ENCODE measurements at places on chromosomes 5 and 9.

- no peak for DNase-seq
These were observed 3.2 kb upstream of the ANKHD1 start for GRCh38 chr5:140398379-140398811.

GRCh38 chr5:149636191-149636860, 55.0 kb downstream of the ARHGEF37 start:
- DNase-seq: no peak

GRCh38 chr9:7125231-7125630, 367.5 kb downstream of the KDM4C start:
- DNase-seq: no peak

- peak; percentile 58 for DNase-seq
These were observed 1.3 kb upstream of the ABCA2 start for GRCh38 chr9:137029058-137029936.

DNA sequence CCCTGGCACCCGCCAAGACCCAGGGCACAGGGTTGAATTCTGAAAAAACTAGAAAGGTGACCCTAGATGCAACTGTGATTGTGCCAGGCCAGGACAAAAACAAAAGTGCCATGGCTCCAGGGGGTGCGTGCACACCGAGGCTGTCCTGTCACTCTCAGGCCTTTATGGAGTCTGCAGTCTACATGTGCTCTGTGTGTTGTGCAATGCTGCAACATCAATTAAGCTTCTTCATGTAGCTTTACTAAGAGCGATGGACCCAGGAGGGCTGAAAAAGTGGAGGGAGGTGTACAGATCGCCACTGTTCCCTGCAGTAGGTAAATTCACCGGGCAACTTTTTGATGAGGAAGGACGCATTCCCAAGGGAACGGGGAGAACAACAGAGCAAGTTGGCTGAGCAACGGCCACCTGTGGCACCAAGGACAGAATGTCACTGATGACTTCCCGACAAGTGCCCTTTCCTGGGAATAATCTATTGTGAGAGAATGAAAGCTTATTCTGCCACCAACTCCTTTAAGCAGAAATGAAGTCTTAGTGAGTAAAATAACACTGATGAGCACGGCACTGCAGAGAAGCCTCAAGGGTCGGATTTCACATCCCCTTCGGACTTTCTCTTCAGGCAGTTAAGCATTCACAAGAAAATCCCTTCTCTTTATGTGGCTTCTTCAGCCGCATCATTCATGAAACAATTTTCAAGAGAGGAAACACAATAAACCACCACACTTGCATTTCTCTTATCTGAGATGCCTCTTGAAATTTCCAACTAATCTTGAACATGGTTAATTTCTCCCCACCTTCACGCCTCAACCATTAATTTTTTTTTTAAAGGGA, 149.6 kb downstream of the DROSHA start:
- DNase-seq: no peak

DNA sequence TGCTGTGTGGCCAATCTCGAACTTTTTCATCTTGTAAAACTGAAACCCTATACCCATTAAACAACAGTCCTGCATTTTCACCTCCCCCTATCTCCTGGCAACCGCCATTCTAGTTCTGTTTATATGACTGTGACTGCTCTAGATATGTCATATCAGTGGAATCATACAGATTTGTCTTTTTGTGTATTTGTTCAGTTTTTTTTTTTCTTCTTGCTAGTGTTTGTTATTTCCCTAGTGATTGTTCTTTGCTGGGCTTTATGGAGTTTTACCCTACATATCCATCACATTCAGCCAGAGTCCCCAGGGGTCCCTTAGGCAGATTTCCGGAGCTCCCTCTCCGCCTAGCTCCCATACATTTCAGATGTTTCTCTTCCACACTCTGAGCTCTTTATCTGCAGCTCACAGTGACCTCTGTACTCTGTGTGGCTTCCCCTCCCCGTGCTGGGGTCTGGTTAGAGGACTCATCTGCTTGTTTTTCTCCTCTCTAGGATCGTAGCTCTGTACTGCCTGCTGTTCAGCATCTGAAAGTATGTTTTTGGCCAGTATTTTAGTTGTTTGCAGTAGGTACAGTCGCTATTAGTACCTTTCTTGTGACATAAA, 25.1 kb upstream of the CARTPT start:
- DNase-seq: no peak

- no peak for DNase-seq
These were observed 136.5 kb upstream of the PITX1 start for GRCh38 chr5:135170500-135170899.

- no peak for DNase-seq
These were observed 14.6 kb downstream of the IL33 start for GRCh38 chr9:6230037-6230780.

- DNase-seq: no peak
These were observed 1804.6 kb upstream of the ACO1 start for GRCh38 chr9:30579810-30580209.

DNA sequence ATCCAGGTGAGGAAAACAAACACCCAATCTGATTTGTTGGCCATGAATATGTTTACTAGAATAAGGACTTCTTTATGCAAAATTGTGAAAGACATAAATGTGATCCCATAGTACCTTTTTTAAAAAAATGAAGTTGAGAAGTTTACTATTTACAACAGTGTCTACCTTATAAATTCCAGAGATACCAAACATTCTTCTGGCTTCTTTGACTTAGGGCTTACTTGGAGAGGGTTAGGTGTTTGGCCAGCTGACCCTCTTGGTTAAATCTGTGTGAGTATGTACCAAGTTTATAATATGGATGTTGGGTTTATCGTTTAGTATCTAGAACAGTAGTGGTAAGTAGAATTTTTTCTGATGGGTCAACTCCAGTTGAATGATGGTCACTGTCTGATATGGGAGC, 212.3 kb downstream of the DOCK8 start:
- no peak for DNase-seq

GRCh38 chr5:64518793-64519192, 13.0 kb downstream of the RGS7BP start:
- DNase-seq: no peak

GRCh38 chr5:39369123-39369815, 5.0 kb upstream of the C9 start:
- no peak for DNase-seq

DNA sequence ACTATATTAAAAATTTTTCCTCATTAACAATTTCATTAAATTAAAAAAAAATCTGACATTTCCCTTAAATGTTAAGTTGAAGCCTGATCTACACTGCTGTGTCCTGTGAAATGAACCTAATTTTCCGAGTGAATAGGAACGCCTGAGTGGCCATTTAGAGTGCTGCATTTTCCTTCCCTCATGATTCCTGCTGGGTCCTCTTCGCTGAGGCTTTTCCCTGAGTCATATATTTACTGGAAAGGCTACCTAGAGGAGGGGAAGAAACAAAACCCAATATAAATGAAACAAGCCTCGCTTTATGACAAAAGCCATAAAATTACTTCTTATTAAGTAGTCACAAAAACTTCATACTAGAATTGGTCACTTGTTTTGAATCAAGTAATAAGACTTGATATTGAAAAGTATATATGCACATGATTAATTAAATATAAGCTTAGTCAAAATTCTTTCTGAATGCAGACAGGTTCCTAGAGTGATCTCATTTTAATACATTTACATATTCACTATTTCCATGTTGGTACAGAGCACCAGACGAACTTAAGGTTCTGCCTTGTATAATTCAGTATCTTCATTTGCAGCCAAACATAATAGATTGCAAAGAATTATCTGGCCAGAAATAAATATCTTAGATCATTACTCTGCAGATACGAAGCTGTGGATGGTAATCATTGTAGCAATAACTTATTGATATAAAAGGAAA, 6.3 kb upstream of the ISCA1 start:
- no peak for DNase-seq

GRCh38 chr9:2465921-2466460, 155.6 kb upstream of the VLDLR start:
- DNase-seq: no peak

- DNase-seq: no peak
These were observed 68.8 kb downstream of the ITGA1 start for GRCh38 chr5:52856564-52856963.

DNA sequence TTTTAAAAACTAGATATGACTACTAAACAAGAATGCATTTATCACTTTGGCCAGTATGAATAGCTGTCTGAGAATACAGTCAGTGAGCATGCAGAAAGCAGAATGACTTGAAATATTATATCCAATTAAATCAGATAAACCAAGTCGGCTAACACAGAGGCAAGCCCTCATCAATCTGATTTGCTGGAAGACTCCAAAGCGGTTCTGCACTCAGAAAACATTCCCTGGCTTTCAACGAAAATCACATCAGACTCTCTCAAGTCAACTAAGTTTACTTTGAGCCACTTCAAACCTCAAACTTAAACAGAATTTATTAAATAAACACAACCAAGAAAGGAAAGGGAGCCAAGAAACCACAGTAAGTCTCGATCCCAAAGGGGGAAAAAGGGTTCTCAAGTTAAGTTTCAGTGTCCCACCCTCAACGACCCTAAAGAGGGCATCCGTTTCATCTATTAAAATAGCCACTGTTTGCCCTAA, 1.4 kb downstream of the MYO10 start:
- no peak for DNase-seq

GRCh38 chr5:141747152-141748141, 65.4 kb upstream of the ARAP3 start:
- DNase-seq: no peak

GRCh38 chr5:151258201-151258611, 5.2 kb downstream of the GM2A start:
- no peak for DNase-seq

GRCh38 chr5:150428106-150428876, 15.6 kb upstream of the CD74 start:
- DNase-seq: no peak

GRCh38 chr5:141947316-141947715, 10.7 kb downstream of the PCDH12 start:
- DNase-seq: no peak

DNA sequence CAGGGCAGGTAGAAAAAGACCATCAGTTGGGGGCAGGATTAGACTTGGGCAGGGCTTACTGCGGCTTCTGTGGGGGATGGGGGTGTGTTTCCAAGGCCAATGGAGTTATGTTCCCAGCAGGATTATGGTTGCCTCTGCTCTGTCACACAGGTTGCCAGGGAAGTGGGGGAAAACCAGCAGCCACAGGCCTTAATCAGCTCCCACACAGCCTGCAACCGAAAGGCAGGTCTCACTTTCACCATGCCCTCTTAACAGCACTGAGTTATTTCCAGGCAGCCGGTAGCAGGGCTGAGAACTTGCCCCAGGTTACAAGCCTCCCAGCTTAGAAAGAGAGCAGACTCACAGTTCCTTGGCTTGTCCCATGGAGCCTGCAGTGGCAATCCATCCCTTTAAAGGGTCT, 205.5 kb downstream of the FGF10 start:
- no peak for DNase-seq

- DNase-seq: no peak
These were observed 1.4 kb downstream of the IRF1 start for GRCh38 chr5:132489051-132489770.

GRCh38 chr5:55993013-55993412, 1.8 kb downstream of the IL6ST start:
- no peak for DNase-seq

- DNase-seq: no peak
These were observed 239.0 kb downstream of the FSTL4 start for GRCh38 chr5:133373121-133373870.

DNA sequence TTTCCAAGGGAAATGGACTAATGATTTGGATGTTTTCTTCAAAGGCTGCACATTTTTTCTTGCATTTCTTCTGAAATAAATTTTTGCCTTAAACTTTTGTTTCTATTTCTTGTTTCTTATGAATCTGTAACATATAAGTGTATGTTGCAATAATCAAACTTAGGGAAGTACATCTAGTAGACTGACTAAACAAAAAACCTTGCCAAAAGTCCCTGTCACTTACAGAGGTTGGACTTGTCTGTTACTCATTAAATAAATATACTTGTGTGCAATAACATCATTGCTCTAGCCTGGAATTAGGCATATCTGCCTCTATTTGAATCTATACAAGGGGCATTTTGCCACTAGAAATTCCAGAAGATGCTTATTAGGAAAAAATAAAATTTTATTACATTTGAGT, 56.6 kb downstream of the C6 start:
- DNase-seq: no peak

DNA sequence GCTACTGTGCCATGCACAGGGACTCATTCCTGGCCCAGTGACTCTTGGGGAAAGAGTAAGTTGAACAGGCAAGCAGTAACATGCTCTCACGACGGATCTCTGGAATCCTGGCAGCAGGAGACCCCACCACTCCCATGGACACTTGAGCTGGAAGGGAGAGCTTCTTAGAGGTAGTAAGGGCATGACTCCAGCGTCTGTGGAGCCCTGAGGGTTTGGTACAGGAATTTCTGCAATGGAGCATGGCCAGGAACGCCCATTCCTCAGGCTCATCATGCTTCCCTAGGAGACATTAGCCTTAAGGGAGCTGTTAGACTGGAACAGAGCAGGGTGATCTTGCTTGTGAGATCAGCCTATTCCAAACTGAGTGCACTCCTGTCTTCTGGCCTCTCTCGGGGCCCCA, 212.9 kb downstream of the MAT2B start:
- DNase-seq: no peak

DNA sequence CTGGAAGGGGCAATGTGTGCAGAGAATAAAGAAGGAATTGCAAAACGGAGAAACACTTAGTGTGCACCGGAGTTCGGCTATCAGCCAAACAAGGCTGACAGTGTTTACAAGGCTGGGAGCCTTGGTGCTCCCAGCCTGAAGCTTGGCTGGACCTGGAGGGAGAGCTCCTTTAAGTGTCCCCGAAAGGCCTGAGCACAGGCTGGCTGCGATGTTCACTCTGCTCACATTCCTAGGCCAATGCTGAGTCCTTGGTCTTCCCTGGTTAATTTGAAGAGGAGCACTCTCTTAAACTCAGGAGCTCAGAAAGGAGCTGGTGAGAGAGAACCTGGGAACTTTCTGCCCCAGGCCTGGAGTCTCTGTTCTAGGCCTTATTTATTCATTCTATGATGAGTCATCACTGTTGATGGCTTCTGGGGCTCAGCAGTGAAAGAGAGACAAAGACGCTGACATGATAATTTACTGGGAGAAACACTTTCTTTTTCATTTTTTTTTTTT, 88.6 kb upstream of the MYO10 start:
- DNase-seq: no peak

GRCh38 chr5:103375863-103376591, 117.5 kb downstream of the MACIR start:
- no peak for DNase-seq

- DNase-seq: no peak
These were observed 141.3 kb downstream of the SREK1 start for GRCh38 chr5:66285343-66285922.

GRCh38 chr5:179250561-179251225, 94.6 kb downstream of the ADAMTS2 start:
- no peak for DNase-seq

Data from activated CD8-positive, alpha-beta memory T cell treated with anti-CD3 and anti-CD28 coated beads for 1 hour (primary cell).